Chondrocyte (in vitro differentiated cells): ENCODE measurements at places on chromosomes 13 and 19. TPM values are rescaled to one million over a fixed set of nuclear protein-coding genes. Genes with fewer than 3 reads are reported as not detected.

TSPAN16 gene
- not detected in 3 replicates for total RNA-seq

SPACA4 gene
- total RNA-seq, result not detected in 3 replicates

TMED1 gene
- total RNA-seq, result 29.1 to 33.7 TPM (median 31.5 TPM) in 3 replicates

HNRNPM gene
- total RNA-seq, result 111 to 185 TPM (median 116 TPM) in 3 replicates

ATXN8OS gene
- total RNA-seq, result not detected in 3 replicates

VSTM2B gene
- not detected in 3 replicates for total RNA-seq

C19orf85 gene
- total RNA-seq, result not detected in 3 replicates

DNA sequence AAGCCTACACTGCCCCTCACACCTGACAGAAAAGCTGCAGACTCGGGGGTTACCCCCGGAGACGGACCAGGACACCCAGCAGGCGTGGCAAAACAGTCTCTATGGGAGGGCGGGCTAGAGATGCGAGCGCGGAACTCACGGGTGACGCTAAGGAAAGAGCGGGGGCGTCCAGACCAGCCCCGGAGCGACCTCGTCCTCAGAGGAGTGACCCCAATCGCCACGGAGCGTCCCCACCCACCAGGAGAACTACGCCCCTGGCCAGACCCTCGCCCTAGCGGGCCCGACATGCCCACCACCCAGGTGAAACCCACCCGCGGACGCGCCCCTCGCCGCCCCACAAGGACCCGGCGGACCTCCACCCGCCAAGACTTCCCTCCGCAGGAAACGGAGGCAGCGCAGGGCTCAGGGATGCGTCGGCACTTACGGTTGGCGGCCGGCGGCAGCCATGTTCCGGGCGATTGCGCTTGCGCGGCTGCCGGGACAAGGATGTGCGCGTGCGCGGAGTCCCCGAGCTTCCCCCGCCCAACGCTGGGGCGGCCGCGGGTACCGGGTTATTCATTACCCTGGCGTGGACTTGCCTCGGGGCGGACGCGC lies at the start of gene ZNF329:
Gene ZNF329 (minus strand): TSS at position 462 of the 594 bp plus-strand sequence. CDS start 21,286 bp downstream, outside the sequence.
- DNase-seq, result peak; percentile 95

GRCh38 chr13:98026457-98026857 lies 73.0 kb downstream of the IPO5 start:
- no peak for DNase-seq

- no peak for DNase-seq
Observed at GRCh38 chr13:96771486-96772367, 222.5 kb downstream of the OXGR1 start.

GRCh38 chr19:32651729-32652140 lies 23.2 kb downstream of the ANKRD27 start:
- no peak for DNase-seq

- no peak for DNase-seq
Observed at GRCh38 chr19:13902993-13903555, 2.8 kb downstream of the BRME1 start.

GRCh38 chr13:112104881-112105234 lies 37.9 kb downstream of the SOX1 start:
- no peak for DNase-seq

DNA sequence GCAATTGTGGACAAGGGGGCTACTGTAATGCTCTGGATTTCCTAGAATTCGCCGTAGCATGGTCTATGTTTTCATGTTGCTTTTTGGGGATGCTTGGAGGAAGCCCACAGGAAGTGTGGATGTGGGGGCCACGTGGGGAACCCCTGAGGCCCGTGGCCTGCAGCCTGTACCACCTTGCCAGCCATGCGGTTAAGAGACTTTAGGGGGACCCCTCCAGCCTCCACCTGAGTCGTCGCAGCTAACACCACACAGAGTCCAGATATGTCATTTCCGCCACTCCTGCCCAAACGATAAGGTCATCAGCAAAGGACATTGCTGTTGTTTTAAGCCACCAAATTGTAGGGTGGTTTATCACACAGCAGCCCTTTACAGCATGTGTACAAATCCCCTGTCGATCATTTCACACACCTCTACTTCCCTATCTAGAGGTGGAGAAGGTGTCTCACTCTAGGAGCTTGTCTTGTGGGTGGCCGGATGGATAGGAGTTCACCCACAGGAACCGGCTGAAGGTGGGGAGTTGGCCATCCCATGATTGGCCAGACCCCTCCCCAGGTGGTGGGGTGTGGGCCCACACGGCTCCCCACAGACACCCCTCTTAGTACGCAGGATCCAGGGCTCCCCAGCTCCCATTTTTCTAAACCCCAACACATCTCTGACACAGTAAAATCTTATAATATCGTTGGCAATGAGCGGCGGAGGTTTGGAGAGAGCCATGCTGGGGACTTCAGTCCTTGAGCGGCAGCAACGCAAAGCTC lies 226.7 kb downstream of the TEX29 start:
- peak; percentile 34 for DNase-seq

DNA sequence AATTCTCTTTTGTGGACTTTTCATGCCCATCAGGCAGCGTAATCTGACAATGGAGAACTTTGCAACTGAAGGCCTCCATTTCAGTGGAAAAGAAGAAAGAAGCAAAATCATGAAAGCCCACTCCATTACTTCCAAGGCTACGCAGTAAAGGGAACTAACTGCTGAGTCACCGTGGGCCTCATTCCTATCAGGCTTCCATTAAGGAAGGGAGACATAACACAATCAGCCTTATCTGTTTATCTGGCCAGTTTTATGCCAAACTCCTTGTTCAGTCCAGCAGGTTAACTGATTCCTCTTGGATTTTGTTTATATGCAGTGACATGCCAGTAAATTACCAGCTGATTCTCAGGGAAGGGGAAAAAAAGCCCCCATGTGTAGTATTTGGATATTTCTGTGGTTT lies 56.8 kb upstream of the KATNAL1 start:
- no peak for DNase-seq

- DNase-seq, result no peak
Observed at GRCh38 chr19:887072-887471, 5.9 kb downstream of the MED16 start.

- no peak for DNase-seq
Observed at GRCh38 chr13:112072534-112073244, 5.7 kb downstream of the SOX1 start.

GRCh38 chr13:105341256-105341655 lies 1194.2 kb downstream of the EFNB2 start:
- DNase-seq, result no peak
